ENCODE measurements at places on chromosomes 6 and 20. TPM values are rescaled to one million over a fixed set of nuclear protein-coding genes. Genes with fewer than 3 reads are reported as not detected.

- DNase-seq = no peak
- H3K4me3 ChIP-seq = no peak overlapping the region
- H3K36me3 ChIP-seq = no peaks in the 10 kb centered on the region
- no peak overlapping the region for H3K27ac ChIP-seq
Measured at GRCh38 chr6:62974452-62974851, 236.8 kb upstream of the FKBP1C start.

- H3K27ac ChIP-seq = no peak overlapping the region
- no peaks in the 10 kb centered on the region for H3K27me3 ChIP-seq
- no peaks in the 10 kb centered on the region for H3K36me3 ChIP-seq
- no peak for DNase-seq
Measured at GRCh38 chr6:64128301-64129024, 492.9 kb downstream of the PHF3 start.

GRCh38 chr6:11039040-11039439 lies 5.1 kb downstream of the ELOVL2 start:
- H3K27ac ChIP-seq = no peak overlapping the region
- no peak for DNase-seq
- H3K36me3 ChIP-seq = no peaks in the 10 kb centered on the region
- peaks cover 28% of the 10 kb centered on the region for H3K27me3 ChIP-seq
- peaks cover 13% of the 10 kb centered on the region for H3K4me1 ChIP-seq

Gene IGF2R
- total RNA-seq = 112 TPM

GRCh38 chr20:25148181-25148981 lies 47.1 kb upstream of the ENTPD6 start:
- H3K4me1 ChIP-seq = no peaks in the 10 kb centered on the region
- no peak overlapping the region for H3K27ac ChIP-seq
- H3K27me3 ChIP-seq = peaks cover 32% of the 10 kb centered on the region
- no peak overlapping the region for H3K4me3 ChIP-seq
- DNase-seq = no peak

GRCh38 chr6:159862103-159862502 lies 28.7 kb upstream of the MAS1 start:
- no peak for DNase-seq
- peaks cover 22% of the 10 kb centered on the region for H3K27me3 ChIP-seq
- H3K27ac ChIP-seq = no peak overlapping the region
- H3K4me3 ChIP-seq = no peak overlapping the region
- H3K4me1 ChIP-seq = no peaks in the 10 kb centered on the region

Gene TBX18
- 10.1 TPM for total RNA-seq

- H3K27me3 ChIP-seq = peaks cover 8% of the 10 kb centered on the region
- no peak overlapping the region for H3K27ac ChIP-seq
- no peaks in the 10 kb centered on the region for H3K36me3 ChIP-seq
- no peak overlapping the region for H3K4me3 ChIP-seq
- peaks cover 1% of the 10 kb centered on the region for H3K4me1 ChIP-seq
Measured at GRCh38 chr6:107121964-107122495, 6.7 kb upstream of the BEND3 start.

GRCh38 chr20:35635652-35636051 lies 20.0 kb downstream of the SPAG4 start:
- H3K4me1 ChIP-seq = peaks cover 18% of the 10 kb centered on the region
- H3K27ac ChIP-seq = peak overlapping the region; percentile 63
- peaks cover 2% of the 10 kb centered on the region for H3K36me3 ChIP-seq
- H3K4me3 ChIP-seq = no peak overlapping the region
- H3K27me3 ChIP-seq = no peaks in the 10 kb centered on the region

Gene TRIM31
- total RNA-seq = not detected

DNA sequence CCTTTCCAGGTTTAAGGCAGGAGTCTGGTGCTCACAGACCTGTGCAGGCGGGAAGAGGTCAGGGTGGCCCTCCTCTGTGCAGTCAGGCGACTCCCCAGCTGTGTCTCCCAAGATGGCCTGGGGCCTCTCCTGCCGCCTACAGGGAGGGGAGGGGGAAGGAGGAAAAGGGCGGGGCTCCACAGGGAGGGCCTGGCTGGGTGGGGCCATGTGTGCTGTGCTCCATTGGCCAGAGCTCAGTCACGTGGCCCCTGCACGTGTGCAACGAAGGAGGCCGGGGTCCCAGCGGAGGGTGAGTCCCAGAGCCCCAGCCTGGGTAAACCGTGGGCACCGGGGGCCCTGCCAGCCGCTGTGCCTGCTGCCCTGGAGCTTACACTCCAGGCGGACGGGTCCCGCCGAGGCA lies 211.6 kb downstream of the ZDHHC14 start:
- H3K27me3 ChIP-seq = no peaks in the 10 kb centered on the region
- DNase-seq = no peak
- no peak overlapping the region for H3K27ac ChIP-seq
- peaks cover 13% of the 10 kb centered on the region for H3K36me3 ChIP-seq
- H3K4me1 ChIP-seq = peaks cover 14% of the 10 kb centered on the region

- no peaks in the 10 kb centered on the region for H3K27me3 ChIP-seq
- peak overlapping the region; percentile 24 for H3K27ac ChIP-seq
- peaks cover 16% of the 10 kb centered on the region for H3K36me3 ChIP-seq
Measured at GRCh38 chr6:43016176-43016942, 2.3 kb downstream of the KLHDC3 start.

- no peak overlapping the region for H3K27ac ChIP-seq
- no peak for DNase-seq
- H3K4me3 ChIP-seq = no peak overlapping the region
- no peaks in the 10 kb centered on the region for H3K36me3 ChIP-seq
- peaks cover 16% of the 10 kb centered on the region for H3K27me3 ChIP-seq
- H3K4me1 ChIP-seq = peaks cover 2% of the 10 kb centered on the region
Measured at GRCh38 chr6:52020945-52021570, 66.4 kb downstream of the PKHD1 start.

DNA sequence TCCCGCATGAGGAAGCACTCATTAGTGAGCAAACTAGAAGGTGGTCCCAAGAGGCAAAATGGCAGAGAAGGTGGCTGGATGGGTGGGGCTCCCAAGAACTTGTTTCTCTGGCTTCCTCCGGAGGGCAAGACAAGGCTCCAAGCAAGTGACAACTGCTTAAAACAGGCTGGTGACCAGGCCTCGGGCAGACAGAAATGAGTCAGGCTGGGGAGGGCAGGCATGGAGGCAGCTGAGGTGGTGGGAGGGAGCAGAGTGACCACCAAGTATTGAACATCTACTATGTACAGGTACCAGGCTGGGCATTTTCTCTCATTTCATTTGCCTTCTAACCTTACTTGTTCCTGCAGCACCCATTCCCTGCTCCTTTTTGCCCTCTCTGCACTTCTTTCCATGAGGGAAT lies 33.4 kb downstream of the TNXB start:
- H3K27me3 ChIP-seq = no peaks in the 10 kb centered on the region
- peak overlapping the region; percentile 91 for H3K27ac ChIP-seq
- no peak overlapping the region for H3K4me3 ChIP-seq
- no peaks in the 10 kb centered on the region for H3K36me3 ChIP-seq
- H3K4me1 ChIP-seq = peaks cover 32% of the 10 kb centered on the region

Gene SMLR1
- total RNA-seq = not detected

DNA sequence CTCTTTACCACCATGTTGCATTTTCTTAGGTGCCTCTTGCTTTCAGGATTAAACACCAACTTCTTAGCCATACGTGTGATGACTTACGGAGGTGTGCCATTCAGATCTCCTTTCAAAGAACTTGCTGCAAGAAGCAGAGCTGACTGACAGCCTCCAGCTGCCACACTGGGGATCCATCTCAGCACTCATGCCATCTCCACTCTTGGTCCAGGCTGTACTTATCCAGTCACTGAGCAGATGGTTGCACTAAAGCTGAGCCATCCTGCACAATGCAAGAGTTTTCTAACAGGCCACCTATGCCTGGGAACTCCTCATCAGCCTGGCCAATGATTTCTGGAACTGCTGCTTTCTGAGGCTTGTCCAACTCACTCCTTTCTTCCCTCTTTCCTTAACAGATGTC lies 31.4 kb upstream of the KIF6 start:
- peaks cover 22% of the 10 kb centered on the region for H3K27me3 ChIP-seq
- DNase-seq = no peak
- no peaks in the 10 kb centered on the region for H3K36me3 ChIP-seq
- peaks cover 14% of the 10 kb centered on the region for H3K4me1 ChIP-seq
- no peak overlapping the region for H3K4me3 ChIP-seq

Gene PNLDC1
- 0.33 TPM for total RNA-seq

- no peaks in the 10 kb centered on the region for H3K27me3 ChIP-seq
- H3K4me1 ChIP-seq = no peaks in the 10 kb centered on the region
- no peak for DNase-seq
- H3K4me3 ChIP-seq = no peak overlapping the region
- no peaks in the 10 kb centered on the region for H3K36me3 ChIP-seq
Measured at GRCh38 chr6:68108233-68108835, 526.7 kb upstream of the ADGRB3 start.

DNA sequence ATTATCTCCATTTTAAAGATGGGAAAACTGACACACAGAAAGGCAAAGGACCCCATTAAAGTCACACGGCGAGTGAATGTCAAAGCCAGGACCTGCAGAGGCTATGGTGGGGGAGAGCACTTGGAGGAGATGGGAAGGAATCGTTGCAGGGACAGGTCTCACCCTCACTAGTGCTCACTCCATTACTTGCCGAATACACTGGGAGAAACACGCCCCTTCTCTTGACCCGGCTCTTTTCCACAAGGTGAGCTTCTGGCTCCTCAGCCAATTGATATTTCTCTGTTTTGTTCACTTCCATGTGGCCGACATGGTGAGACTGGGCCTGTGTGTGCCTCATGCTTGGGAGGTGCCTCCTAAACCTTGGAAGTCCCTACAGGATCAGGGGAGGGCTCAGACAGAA lies 117.8 kb upstream of the KCNG1 start:
- peaks cover 39% of the 10 kb centered on the region for H3K4me1 ChIP-seq
- no peak overlapping the region for H3K27ac ChIP-seq
- DNase-seq = no peak
- no peaks in the 10 kb centered on the region for H3K36me3 ChIP-seq

DNA sequence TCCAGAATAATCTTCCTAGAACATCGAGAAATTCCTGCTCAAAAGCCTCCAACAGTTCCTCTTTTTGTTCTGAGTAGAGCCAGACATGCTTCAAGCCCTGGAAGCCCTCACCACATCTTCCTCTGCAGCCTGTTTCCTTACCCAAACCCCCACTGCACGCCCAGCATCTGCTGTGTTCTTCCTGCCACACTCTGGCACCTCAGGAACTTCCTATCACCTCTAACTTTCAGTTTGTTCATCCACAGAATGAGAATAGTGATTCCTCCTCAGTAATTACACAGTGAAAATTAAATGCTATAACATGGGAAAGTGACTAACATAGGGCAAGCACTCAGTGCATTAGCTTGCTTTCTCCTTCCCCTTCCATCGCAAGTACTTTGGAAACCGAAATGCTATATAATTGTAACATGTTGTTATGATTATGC lies 26.3 kb downstream of the C6orf89 start:
- no peak for DNase-seq
- H3K4me3 ChIP-seq = no peak overlapping the region
- peaks cover 20% of the 10 kb centered on the region for H3K36me3 ChIP-seq
- no peaks in the 10 kb centered on the region for H3K27me3 ChIP-seq

DNA sequence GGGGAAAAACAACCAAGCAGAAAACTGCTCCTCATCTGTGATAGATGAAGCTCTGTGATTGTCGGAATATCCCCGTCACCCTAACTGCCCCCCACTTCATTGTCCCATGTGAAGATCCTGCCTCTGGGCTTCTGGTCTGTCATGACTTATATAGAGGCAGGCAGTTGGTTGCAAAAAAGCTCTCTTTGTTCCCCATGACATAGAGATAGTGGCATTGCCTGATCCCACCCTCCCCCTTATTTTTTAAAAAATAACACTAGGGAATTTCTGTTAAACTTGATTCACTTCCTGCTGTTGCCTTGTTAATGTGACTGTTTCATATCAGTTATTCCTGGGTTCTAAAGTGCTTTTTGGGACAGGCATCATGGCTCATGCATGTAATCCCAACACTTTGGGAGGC lies 203.1 kb downstream of the JARID2 start:
- H3K4me3 ChIP-seq = no peak overlapping the region
- H3K27ac ChIP-seq = no peak overlapping the region
- peaks cover 35% of the 10 kb centered on the region for H3K4me1 ChIP-seq

- H3K4me1 ChIP-seq = peaks cover 16% of the 10 kb centered on the region
- no peaks in the 10 kb centered on the region for H3K36me3 ChIP-seq
- no peaks in the 10 kb centered on the region for H3K27me3 ChIP-seq
- H3K27ac ChIP-seq = no peak overlapping the region
Measured at GRCh38 chr6:128507337-128508310, 12.8 kb downstream of the PTPRK start.

Gene TMEM170B
- total RNA-seq = 5.7 TPM

- H3K4me3 ChIP-seq = no peak overlapping the region
- no peaks in the 10 kb centered on the region for H3K36me3 ChIP-seq
- no peaks in the 10 kb centered on the region for H3K27me3 ChIP-seq
- H3K27ac ChIP-seq = no peak overlapping the region
Measured at GRCh38 chr6:88997327-88997726, 33.9 kb upstream of the RNGTT start.

GRCh38 chr6:27966044-27966443 lies 9.0 kb downstream of the OR2B6 start:
- H3K4me3 ChIP-seq = no peak overlapping the region
- no peak overlapping the region for H3K27ac ChIP-seq
- H3K27me3 ChIP-seq = peaks cover 12% of the 10 kb centered on the region
- H3K4me1 ChIP-seq = no peaks in the 10 kb centered on the region
- H3K36me3 ChIP-seq = no peaks in the 10 kb centered on the region

DNA sequence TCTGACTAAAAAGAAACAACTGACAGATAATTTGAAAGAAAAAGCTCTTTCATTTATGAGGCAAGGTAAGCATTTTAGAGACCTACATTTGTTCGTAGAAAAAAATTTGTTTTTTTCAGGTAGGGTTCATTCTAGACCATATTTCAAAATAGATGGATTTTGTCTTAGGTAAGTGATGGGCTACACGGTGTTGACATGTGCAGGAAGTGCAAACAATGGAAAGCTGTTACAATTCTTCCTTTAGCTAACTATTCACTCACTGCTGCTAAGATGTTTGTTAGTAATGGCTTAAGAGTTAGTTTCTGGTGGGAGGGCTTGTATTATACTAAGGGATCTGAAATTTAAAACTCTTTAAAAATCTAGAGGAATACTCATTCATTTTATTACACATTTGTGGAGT lies 96.7 kb downstream of the CD109 start:
- H3K36me3 ChIP-seq = no peaks in the 10 kb centered on the region
- H3K27me3 ChIP-seq = no peaks in the 10 kb centered on the region
- no peak overlapping the region for H3K4me3 ChIP-seq
- H3K27ac ChIP-seq = no peak overlapping the region
- no peaks in the 10 kb centered on the region for H3K4me1 ChIP-seq

DNA sequence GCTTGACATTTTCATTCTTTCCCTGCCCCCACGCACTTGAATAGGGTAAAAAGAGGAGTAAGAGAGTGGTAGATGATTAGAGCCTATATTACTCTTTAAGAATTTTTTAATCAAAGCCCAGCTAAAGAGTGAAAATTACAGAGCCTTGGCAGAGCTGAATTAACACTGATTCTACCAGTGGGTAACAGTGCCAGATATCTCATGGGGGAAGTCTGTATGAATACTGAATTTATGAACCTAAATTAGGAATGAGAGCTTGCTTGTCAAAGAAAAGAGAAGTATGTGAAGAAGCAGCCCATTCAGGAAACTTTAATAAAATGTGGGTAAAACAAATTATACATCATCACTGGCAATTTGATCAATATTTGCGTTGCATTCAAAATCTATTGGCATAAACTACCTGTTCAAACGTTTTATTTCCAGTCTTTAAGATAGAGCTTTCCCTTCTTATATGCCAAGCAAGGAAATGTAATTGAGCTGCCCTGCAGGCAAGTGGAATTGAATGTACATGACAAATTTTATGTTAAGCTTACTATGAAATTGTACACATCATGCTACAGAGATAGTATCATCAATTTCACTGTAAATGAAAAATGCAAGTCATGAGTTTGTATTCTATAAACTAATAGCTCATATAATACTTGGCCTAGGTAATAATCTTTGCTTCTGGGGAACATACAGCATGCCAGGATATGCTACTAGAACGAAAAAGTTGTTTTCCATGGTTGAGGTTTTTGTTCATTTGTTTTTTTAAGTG lies 14.5 kb downstream of the SOBP start:
- peaks cover 2% of the 10 kb centered on the region for H3K4me1 ChIP-seq
- no peak overlapping the region for H3K27ac ChIP-seq
- no peak for DNase-seq
- peaks cover 4% of the 10 kb centered on the region for H3K36me3 ChIP-seq
- H3K4me3 ChIP-seq = no peak overlapping the region

Measured in mesothelial cell of epicardium (in vitro differentiated cells).